ENCODE measurements at places on chromosomes 3 and 15.
A peak's percentile ranks its signal among the peaks of the same experiment; 100 is the strongest.

DNA sequence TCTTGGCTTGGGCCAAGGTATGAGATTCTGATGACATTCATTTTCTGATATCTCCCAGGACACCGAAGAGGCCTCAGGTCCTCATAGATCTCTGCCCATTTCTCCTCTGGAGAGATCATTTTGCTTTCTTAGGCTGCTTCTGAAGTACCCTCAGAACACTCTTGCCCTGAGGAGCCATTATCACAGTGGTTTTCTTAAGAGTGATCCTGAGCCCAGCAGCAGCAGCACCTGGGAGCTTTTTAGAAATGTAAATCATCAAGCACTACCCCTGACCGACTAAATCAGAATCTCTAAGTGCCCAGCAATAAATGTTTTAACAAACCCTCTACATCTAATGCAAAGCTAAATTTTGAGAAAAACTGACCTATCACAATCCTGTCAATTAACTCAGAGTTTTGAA is 40.6 kb upstream of the SLC9A9 start:
- DNase-seq = no peak

DNA sequence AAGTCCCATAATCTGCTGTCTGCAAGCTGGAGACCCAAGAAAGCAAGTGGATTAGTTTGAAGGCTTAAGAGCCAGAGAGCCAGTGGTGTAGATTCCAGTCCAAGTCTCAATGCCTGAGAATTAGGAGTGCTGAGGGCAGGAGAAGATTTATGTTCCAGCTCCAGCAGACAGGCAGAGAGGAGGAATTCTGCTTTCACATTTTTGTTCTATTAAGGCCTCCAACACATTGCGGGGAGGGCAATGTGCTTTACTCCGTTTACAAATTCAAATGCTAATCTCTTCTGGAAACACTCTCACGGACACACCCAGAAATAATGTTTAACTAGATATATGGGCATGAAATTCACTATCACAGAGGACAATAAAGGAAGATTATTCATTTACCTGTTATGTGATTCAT is 54.0 kb downstream of the DPH6 start:
- no peak for DNase-seq

DNA sequence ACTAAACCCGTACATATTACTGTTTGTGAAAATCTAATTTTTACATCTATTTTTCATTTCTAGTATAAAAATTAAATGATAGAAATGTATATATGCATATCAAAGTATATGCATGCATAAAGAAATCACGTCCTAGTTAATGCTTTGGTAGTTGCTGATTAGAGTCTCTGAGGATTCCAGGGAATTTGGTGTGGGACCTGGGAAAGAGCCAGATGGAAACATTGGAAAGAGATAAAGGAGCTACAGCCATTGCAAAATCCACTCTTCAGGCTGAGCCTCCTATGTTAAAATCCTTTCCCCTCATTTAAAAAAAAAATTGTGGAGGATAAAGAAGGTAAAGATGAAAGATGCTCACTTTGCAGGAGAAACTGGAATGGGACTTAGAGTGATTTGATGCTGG is 134.1 kb downstream of the SRGAP3 start:
- no peak for DNase-seq

GRCh38 chr3:57147071-57147470 is 18.1 kb downstream of the IL17RD start:
- DNase-seq = no peak

- no peak for DNase-seq
These were observed 13.5 kb downstream of the OCA2 start for GRCh38 chr15:28085489-28086174.

DNA sequence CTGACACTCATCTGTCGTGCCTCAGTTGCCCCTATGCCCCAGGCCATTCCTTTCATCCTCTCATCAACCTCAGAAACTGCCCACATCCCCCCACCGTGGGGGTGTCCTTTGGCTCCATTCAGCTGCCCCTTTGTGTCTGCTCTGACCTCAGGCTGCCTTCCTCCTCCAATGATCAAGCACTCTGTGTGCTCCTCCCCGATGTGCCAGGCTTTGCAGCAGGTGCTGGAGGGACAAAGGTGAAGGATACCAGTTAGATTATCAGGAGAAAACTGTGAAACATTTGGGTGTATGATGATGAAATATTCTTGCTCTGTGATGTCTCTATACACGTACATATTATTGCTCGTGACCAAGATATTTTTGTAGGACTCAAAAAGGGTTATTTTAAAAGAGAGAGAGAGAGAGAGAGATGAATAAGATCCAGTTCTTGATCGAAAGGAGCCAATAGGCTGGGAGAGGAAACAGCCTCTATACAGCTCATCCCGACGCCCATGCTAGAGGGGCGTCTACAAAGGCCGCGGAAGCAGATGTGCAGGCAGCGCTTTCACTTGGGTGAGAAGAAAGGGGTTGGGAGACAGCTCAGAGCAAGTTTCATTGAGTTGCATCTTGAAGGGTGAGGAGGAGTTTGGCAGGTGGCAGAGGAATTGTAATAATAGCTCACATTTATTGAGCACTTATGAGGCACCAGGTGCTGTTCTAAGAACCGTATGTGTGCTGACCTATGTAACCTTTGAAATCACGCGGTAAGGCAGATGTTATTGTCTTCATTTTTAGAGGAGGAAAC is 28.3 kb upstream of the ADCY5 start:
- no peak for DNase-seq

DNA sequence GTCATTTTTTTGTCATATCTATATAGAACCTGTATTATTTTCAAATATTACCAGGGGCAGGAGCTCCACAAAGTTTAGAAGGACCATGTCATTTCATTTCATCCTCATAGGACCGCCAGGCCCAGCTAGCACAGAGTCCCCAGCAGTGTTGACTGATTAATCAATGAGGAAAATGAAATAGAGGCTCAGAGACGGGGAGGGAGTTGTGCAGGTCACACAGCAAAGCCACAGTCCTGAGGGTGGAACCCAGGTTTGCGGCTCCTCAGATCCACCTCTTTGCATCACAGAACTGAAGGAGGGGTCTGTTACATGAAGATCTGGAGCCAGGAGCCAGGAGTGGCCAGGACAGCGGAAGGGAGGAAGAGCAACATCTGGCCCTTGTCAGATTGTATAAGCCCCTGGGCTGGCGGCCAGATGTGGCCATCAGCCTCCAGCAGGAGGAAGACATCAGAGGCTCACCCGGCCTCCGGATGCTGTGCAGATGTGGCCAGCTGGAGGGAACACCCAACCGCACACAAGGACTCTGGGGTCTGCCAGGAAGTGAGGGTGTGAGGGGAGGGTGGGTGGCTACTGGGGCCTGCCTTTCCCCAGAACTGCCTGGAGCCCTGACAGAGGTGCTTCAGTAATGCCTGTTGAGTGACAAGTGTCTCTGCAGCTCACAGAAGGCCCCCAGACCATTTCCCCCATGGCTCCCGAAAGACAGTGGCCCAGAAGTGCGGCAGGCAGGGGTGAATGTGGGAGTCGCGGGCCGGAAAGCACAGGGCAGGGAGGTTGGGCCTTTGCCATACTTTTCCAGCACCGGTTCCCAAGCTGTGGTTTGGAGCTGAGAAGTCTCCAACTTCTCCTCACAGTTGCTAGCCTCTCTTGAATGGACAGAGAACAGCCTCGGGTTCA is 21.3 kb downstream of the EFCC1 start:
- peak; percentile 89 for DNase-seq

- DNase-seq = no peak
These were observed 31.1 kb upstream of the BLOC1S6 start for GRCh38 chr15:45555934-45556608.
